NCI-H1417 (cell line): ENCODE measurements at places on chromosomes 2 and 18.

DNA sequence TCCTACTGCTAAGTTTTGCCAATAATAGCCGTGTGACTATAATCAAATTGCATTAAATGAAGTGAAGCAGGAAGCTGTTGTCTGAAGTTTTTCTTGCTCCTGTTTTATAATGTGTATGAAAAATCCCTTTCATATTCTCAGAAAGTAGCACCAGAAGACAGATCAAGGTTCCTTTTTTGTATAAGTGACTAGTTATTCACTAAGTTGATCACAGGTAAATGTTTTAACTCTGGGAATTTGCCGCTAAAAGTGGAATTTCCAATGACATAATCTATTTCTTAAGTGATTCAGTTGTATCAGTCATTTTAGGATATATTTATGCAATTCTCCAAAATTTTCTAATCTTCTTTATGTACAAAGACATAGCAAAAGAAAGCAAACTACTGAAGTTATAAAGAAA, 99.6 kb downstream of the DPP4 start:
- DNase-seq: no peak

DNA sequence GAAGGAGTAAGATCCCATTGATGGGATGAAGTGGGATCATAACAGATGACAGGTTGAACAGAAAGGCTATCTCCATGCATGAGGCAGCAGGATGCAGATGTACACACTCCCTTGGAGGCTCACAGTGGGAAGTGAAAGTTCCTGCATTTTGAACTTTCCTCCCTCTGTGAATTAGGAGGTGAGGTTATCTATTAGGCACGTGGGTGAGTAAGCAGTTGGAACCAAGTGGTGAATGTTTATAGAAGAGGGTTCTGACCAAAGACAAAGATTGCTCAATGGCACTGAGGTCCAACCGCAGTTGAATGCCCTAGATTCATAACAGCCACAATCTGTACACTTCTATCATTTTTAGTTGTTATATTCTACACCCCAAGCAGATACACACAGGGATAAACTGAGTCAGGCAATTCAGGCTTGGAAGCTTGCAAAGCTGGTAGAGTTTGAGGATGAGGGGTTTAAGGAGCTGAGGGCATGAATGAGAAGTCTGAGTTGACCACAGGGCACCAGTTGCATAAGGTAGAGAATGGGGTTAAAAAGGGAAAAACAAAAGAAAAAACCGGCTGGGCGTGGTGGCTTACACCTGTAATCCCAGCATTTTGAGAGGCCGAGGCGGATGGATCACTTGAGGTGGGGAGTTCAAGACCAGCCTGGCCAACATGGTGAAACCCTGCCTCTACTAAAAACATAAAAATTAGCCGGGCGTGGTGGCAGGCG, 7.1 kb upstream of the KCMF1 start:
- DNase-seq: no peak

GRCh38 chr18:62938487-62938886, 223.1 kb downstream of the PHLPP1 start:
- no peak for DNase-seq

DNA sequence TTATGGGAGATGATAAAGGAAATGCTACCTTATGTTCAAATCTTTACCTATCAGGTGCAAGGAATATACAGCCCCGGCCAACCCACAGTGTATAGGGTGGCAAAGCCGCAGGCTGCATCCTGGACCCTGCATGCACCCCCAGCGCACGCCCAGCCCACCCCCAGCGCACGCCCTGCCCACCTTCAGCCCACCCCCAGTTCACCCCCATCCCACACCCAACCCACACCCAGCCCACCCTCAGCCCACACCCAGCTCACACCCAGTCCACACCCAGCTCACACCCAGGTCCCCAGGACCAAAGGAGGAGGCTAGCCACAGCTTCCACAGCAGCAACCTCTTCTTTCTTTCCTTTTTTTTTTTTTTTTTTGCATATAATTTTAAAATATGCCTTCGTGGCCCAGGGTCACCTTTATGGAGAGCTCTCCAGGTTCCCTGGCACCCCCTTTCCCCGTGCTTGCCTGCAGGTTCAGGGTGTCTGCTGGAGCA, 120.9 kb downstream of the PTGR3 start:
- DNase-seq: no peak

DNA sequence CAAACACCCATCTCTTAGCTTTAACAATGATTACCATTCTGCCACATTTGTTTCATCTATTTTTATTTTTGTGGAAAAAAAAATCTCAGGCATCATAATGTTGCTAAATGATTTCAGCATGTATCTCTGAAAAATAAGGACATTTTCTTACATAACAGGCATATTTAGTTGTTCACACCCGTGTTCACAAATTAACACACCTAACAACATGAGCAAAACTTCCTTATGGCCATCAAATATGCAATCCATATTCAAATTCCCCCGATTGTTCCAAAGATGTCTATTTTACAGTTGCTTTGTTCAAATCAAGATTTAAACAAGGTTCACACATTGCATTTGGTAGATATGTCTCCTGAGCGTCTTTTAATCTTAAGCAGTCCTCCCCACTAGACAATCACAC, 29.2 kb downstream of the TMEM177 start:
- DNase-seq: no peak

DNA sequence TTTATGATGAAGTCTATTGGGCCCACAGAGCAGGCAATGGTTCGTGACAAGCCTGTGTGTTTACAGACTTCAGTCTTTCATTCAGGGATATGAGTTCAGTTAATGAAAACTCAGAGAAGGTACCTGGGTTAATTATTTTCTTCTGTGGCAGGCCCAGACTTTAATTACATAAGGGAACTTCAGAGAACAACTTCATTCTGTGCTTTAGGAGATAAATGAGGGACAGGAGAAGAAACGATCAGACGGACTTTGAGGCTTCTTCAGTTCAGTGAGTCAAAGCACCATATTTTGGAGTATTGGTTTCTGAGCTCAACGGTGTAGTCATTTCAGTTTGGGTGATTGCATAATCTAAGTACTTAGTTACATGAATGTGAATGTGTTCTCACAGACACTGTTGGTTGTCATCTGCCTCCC, 203.0 kb upstream of the KCNJ3 start:
- no peak for DNase-seq

- DNase-seq: no peak
These were observed 46.7 kb upstream of the FLACC1 start for GRCh38 chr2:201403880-201404279.

DNA sequence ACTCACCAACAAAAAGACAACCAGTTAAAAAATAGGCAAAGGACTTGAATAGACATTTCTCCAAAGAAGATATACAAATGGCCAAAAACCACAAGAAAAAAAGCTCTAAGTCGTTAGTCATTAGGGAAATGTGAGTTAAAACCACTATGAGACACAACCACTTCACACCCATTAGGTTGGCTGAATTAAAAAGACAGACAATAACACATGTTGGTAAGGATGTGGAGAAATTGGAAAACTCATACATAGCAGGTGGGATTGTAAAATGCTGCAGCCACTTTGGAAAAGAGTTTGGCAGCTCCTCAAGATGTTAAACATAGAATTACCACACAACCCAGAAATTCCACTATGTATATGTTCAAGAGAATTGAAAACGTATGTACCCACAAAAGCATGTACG, 117.6 kb upstream of the SPATS2L start:
- DNase-seq: no peak
